ENCODE measurements at places on chromosomes 12 and 14.

- H3K4me1 ChIP-seq = peaks cover 9% of the 10 kb centered on the region
- H3K36me3 ChIP-seq = no peaks in the 10 kb centered on the region
- peak overlapping the region; percentile 90 for H3K4me3 ChIP-seq
- no peak for DNase-seq
- peak overlapping the region; percentile 80 for H3K27ac ChIP-seq
Observed at GRCh38 chr12:117188961-117189724, 1.1 kb downstream of the FBXO21 start.

- no peak overlapping the region for H3K27ac ChIP-seq
- no peaks in the 10 kb centered on the region for H3K4me1 ChIP-seq
- DNase-seq = no peak
- no peaks in the 10 kb centered on the region for H3K27me3 ChIP-seq
- H3K4me3 ChIP-seq = no peak overlapping the region
Observed at GRCh38 chr12:19844224-19844623, 404.9 kb downstream of the AEBP2 start.

GRCh38 chr14:63857466-63858030 is 4.7 kb downstream of the SYNE2 start:
- H3K4me3 ChIP-seq = no peak overlapping the region
- H3K27ac ChIP-seq = no peak overlapping the region
- no peaks in the 10 kb centered on the region for H3K27me3 ChIP-seq

DNA sequence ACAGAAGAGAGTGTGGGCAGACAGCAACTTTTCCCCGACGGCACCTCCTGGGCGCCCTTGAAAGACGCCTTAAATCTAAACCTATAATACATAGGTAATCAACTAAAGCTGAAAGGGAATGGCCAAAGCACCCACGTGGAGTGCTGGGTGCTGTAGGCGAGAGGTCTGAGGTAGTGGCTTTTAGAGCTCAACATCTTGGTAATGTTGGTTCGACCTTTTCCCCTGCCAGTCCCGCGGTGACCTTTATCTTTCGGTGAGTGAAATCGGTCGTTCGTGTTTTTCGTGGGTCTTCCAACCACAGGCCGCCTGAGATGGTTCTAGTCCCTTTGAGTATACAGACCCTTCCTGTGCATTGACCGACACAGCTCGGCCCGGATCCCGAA is 9.1 kb downstream of the OR6S1 start:
- DNase-seq = no peak
- no peak overlapping the region for H3K27ac ChIP-seq
- peak overlapping the region; percentile 20 for H3K4me3 ChIP-seq
- no peaks in the 10 kb centered on the region for H3K27me3 ChIP-seq
- no peaks in the 10 kb centered on the region for H3K36me3 ChIP-seq

- no peak overlapping the region for H3K4me3 ChIP-seq
- H3K27me3 ChIP-seq = no peaks in the 10 kb centered on the region
- no peak for DNase-seq
- no peak overlapping the region for H3K27ac ChIP-seq
- no peaks in the 10 kb centered on the region for H3K36me3 ChIP-seq
Observed at GRCh38 chr14:20487396-20487725, 18.0 kb upstream of the RNASE10 start.

GRCh38 chr14:100738269-100738691 is 11.6 kb downstream of the DLK1 start:
- H3K27ac ChIP-seq = no peak overlapping the region
- H3K36me3 ChIP-seq = no peaks in the 10 kb centered on the region
- H3K4me1 ChIP-seq = no peaks in the 10 kb centered on the region
- no peaks in the 10 kb centered on the region for H3K27me3 ChIP-seq
- DNase-seq = no peak
- no peak overlapping the region for H3K4me3 ChIP-seq

- no peak overlapping the region for H3K27ac ChIP-seq
- no peaks in the 10 kb centered on the region for H3K4me1 ChIP-seq
- H3K27me3 ChIP-seq = no peaks in the 10 kb centered on the region
- no peak overlapping the region for H3K4me3 ChIP-seq
Observed at GRCh38 chr12:70487440-70487839, 121.3 kb downstream of the KCNMB4 start.

DNA sequence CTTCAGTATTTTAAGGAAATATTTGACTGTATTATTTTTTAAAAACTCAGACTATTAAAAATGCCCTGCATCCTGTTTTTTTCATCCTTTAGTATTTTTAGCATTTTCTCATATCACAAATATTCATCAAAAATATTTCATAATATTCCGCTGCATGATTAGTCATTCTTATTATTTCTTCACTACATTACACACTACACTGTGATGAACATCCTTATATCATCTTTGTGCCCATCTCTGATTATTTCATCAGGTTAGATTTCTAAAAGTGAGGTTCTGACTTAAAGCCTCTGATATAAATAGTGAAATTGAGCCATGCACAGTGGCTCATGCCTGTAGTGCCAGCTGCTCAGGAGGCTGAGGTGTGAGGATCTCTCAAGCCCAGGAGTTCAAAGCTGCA is 8.1 kb downstream of the COCH start:
- no peak overlapping the region for H3K4me3 ChIP-seq
- no peak overlapping the region for H3K27ac ChIP-seq
- H3K36me3 ChIP-seq = no peaks in the 10 kb centered on the region
- DNase-seq = no peak
- H3K4me1 ChIP-seq = no peaks in the 10 kb centered on the region
- no peaks in the 10 kb centered on the region for H3K27me3 ChIP-seq

GRCh38 chr12:67727702-67728666 is 79.4 kb downstream of the DYRK2 start:
- H3K4me1 ChIP-seq = no peaks in the 10 kb centered on the region
- no peaks in the 10 kb centered on the region for H3K27me3 ChIP-seq
- H3K36me3 ChIP-seq = no peaks in the 10 kb centered on the region
- no peak for DNase-seq

DNA sequence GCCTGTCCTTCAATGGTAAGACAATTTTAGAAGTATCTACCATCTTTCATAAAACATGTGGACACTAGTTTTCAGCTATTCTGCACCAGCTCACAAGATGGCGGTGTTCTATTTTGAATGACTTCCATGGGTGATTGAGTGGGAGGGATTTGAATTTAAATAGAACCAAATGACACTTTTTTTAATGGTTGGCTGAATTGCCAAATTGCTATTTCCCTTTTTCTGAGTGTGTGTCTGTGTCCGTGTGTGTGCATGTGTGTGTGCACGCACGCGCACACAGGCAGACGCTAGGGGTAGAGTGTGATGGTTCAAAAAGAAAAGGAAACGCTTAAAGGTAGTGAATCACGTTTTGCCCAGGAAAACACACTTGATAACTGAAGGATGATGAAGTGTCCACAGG is 362.6 kb downstream of the DAD1 start:
- DNase-seq = peak; percentile 34
- no peaks in the 10 kb centered on the region for H3K4me1 ChIP-seq

Data from Peyer's patch (tissue), 4 donors.